Activated CD8-positive, alpha-beta memory T cell treated with anti-CD3 and anti-CD28 coated beads for 1 hour (primary cell): ENCODE measurements at places on chromosomes 1 and 21.

- no peak for DNase-seq
These were observed 35.3 kb upstream of the FCER1A start for GRCh38 chr1:159266832-159267231.

- DNase-seq: no peak
These were observed 2.5 kb upstream of the PNRC2 start for GRCh38 chr1:23957096-23957495.

DNA sequence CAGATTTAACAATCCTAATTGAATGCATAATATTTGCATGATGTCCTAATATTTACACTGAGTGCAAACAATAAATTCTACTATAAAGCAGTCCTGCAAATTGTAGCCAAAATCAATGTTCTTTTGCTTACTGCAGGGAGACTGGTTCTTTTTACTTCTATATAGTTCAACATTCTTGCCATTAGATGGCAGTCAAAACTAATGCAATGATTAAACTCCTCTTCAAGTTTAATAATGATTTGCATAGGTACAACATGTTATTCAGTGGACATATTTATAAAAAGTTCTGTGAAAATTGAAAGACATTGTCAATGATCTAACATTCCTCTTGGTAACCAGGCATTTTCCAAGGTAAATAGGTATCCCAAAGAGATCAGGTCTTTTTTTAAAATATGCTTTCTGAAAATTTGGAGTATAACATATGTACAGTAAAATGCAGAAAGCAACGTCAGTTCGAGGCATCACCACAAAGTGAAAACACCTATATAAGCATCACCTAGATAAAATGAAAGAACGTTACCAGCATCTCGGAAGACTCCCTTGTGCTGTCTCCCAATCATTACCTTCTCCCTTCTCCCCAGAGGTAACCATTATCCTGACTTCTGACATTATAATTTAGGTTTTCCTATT lies 9.8 kb upstream of the FNBP1L start:
- no peak for DNase-seq

DNA sequence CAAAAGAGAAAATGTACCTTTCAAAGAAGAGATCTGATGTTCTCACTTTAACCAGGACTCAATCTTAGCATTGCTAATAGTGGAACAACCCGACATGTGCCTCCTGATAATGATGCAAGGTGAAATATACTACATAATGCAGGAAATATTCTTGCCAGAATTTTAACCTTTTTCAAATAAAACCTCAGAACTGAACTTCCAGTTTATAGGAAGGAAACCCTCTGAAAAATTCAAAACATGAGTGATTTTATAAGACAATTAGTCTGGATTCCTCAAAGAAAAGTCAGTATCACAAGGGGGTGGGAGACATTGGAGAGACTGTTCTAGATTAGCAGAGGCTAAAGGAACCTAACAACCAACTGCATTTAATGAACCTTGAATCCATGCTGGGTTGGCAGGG lies 18.1 kb downstream of the AHCYL1 start:
- no peak for DNase-seq

GRCh38 chr1:25695771-25696311 lies 79.2 kb downstream of the MAN1C1 start:
- no peak for DNase-seq

- DNase-seq: no peak
These were observed 432.9 kb downstream of the PLA2G4A start for GRCh38 chr1:187261637-187262036.

DNA sequence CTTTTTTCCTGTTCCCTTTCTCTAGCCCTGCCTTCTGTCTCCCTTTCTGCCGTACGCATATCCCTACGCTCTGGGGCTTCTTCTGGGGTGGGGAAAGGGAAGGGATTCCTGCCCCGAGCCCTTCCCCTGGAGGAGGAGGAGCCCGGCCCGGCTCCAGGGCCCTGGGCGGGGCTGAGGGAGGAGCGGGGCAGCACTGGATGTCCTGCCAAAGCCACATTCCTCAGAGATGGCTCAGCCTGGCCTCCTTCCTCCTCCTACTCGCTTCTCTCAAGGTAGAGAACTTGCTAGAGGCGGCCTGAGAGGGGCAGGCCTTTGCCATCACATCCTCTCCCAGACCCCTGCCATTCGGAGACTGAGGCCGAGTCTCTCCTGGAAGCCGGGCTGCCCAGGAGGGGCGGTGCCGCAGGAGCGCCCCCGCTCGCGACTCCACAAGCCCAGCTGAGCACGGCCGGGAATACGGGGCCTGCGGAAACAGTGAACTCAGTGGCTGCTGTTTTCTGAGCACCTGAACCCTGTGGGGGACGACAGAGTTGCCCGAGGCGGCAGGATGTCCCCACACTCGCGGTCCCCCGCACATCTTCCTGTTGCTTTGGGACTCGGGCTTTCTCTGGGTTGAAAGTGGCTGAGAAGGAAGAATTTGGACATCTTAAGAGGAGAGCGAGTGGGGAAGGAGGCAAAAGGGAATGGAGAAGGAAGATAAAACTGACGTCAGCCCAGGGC lies 12.2 kb downstream of the ADAMTSL4 start:
- no peak for DNase-seq
